ENCODE measurements at places on chromosomes 11 and 22.
A peak's percentile ranks its signal among the peaks of the same experiment; 100 is the strongest.

DNA sequence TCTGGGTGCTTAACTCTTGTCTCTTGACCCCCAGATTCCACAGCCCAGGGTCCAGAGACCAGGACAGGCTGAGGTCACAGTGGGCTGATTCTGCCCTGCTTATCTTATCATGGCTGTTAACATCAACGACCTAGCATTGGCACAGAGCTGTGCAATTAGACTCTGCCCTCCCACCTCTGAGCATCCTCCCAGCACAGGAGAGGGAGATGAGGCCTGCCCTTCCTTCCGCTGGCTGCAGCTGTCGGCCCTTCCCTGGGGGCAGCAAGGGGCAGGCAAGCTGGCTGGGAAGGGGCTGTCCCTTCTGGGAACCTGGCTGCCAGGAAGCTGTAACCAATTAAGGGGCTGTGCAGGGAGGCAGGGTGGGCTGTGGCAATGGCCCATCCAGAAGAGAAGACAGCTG, 22.5 kb downstream of the LRRC10B start:
- DNase-seq = no peak

- no peak for DNase-seq
These were observed 128.2 kb downstream of the PHF21B start for GRCh38 chr22:44881624-44882023.

- DNase-seq = peak; percentile 53
These were observed 45.9 kb downstream of the ZNF143 start for GRCh38 chr11:9506489-9507276.

DNA sequence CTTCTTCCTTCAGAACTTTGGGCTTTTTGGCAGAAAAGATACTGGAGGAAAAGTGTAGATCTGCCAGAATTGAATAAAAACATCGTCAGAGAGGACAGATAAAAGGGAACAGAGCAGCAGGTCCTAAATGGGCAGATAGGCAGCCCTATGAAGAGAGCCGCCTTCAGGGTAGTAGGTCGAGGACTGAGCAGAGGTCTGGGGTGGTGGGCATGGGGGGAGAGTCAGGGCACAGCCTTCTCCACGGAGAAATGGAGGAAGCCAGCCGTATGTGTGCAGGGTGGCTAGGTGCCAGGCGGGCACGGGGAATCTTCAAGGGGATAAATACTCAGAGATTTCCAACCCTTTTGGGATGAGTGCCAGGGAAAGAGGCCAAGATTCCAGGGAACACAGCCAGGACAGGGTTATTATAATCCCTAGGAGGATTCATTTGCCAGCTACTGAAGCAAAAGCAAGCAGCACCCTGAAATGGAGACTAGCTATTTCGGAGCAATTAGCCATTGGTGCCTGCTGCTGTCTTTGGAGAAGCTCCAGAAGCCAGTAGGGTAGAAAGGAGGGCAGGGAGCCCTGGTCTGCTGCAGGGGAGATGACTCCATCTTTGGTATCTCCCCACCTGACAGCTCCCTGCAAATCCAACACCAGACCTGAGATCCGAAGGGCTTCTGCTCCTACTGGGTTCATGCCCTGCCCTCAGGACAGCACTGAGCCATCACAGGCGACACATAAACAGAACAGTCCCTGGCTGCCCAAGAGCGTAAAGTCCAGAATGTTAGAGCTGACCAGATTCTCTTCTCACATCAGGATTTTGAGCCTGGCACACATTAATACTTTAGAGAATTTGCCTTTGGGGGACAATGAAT, 174.5 kb upstream of the NTM start:
- DNase-seq = no peak

GRCh38 chr11:74485868-74486267, 7.7 kb downstream of the LIPT2 start:
- no peak for DNase-seq

DNA sequence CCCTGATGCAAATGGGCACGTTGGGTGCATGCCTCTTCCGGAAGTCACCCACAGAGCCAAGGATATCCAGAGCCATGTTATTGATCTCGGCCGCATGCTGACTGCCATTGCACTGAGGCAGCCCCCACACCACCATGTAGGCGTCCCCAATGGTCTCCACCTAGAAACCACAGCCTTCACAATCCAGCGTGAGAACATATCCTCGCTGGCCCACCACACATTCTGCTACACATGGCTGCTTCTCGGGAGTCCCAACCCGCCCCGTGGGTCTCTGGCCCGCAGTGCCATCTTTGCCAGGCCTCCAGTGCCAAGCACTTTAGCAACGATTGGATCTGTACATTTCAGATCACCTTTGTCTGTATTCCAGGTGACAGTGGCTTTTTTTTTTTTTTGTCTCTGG, 26.2 kb upstream of the LRRC32 start:
- no peak for DNase-seq

DNA sequence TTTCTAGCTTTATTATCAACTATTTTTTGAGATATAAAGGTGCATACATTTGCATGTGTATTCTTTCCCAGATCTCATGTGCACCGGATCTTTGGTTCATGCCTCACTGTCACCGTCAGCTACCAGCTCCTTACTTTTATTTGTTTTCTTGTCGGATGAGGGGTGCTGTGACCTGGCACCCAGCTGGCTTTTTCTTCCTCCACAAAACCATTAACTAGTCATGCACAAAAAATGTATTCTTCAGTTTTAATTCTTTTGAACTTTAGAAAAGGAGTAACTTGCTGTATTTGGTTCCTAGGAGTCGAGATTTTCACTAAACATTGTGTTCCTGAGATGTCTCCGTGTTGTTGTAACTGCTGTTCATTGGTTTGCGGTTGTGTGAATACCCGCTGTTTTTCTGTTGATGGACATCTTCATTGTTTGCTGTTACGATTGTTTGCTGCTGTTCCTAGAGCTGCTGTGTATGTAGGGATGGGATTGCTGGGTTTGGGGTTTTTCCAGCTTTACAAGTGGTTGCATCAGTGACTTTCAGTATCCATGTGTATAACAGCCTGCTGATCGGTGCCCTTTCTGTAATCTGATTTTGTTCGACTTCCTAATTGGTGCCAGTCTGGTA, 39.4 kb downstream of the MOV10L1 start:
- no peak for DNase-seq

DNA sequence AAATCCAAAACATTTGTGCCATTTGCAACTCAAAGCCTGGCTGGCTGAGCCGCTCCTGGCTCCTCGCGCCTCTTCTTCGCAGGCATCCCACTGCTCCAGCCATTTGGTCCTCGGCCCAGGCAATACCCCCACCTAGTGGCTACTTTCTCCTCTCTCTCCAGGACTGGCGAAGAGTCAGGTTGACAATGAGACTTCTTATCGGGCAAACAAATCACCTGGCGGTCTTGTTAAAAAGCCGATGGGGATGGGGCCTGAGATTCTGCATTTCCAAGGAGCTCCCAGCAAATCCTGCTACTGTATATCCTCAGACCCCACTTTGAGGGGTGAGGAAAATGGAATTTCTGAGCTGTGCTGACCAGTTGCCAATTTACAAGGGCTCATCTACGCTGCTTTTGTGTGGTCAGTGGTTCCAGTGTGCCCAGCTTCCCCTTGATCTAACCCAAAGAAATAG, 89.0 kb downstream of the ISX start:
- no peak for DNase-seq

DNA sequence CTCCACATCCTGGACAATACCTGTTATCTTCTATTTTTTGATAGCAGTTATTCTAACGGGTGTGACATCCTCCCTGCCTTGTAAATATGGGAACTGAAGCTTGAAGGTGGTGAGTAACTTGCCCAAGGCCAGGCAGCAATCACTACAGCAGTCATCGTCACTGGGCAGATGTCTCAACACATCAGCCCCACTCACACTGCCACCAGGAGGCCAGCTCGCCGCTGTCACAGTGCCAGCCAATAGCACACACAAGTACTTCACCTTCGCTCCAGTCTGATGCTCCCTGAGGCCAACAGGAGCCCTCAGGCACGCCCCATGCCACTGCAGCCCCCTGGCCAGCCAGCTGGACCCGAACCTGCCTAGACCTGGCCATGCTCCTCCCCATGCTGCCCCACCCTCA, 4.9 kb upstream of the TTLL1 start:
- no peak for DNase-seq

GRCh38 chr11:121291319-121291718, 1.3 kb upstream of the SC5D start:
- no peak for DNase-seq

GRCh38 chr22:49391436-49391835, 436.2 kb downstream of the BRD1 start:
- no peak for DNase-seq

GRCh38 chr11:97107604-97108003, 717.8 kb downstream of the JRKL start:
- DNase-seq = no peak

GRCh38 chr11:134669796-134670195, 257.8 kb upstream of the B3GAT1 start:
- no peak for DNase-seq

DNA sequence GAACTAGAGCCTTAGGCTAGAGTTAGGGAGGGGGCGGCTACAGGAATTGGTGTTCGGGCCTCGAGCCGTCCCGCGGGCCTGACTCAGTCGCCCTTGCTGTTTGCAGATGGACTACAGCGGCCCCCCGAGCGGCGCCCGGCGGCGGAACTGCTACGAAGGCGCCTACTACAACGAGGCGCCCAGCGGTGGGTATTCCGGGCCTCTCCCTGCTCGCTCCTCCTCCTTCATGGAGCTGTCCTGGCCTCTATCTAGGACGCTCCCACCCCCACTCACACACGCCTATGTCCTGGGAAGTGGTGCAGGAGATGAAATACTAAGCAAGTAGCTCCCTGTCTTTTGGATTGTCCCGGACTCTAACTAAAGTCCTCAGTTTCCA, 1.4 kb downstream of the MYOD1 start:
- DNase-seq = no peak

- DNase-seq = no peak
These were observed 239.8 kb upstream of the ARHGAP20 start for GRCh38 chr11:110951950-110952503.

- DNase-seq = no peak
These were observed 37.8 kb downstream of the PPP6R3 start for GRCh38 chr11:68498321-68498720.

DNA sequence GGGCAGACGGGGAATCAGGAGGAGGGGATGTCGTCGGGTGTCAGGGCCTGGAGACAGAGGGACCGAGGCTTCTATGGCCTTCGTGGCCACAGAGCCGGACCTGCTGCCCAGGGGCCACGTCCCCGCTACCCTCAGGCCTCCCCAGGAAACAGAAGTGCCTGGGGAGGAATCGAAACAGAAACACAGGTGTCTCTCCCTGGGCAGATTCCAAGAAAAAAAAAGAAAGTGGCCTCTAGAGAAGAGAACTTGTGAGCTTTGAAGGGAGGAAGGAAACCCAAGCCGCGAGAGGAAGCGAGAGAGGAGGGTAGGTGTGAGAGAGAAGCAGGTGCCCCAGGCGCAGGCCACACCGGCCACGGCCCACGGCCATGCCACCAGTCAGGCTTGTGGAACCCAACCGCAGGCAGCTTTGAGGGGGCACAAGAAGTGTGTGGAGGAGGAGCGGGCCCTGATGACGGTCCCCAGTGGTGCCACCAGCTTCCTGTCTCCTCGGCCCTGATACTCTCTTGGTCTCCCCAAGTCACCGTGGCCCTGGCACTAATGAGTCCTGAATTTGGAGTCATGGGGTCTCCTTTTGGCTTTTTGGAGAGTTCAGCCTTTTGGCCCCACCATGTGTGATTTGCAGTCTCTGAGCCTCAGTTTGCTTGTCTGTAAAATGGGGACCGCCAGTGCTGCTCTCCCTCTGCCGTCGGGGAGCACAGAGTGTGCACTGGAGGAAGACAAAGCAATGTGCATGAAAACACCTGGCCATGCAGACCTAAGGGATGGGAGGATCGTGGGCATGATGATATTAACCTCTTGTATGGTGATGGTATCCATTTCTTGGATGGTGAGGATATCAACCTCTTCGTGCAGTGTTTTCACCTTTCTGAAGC, 25.2 kb downstream of the LIF start:
- DNase-seq = no peak

DNA sequence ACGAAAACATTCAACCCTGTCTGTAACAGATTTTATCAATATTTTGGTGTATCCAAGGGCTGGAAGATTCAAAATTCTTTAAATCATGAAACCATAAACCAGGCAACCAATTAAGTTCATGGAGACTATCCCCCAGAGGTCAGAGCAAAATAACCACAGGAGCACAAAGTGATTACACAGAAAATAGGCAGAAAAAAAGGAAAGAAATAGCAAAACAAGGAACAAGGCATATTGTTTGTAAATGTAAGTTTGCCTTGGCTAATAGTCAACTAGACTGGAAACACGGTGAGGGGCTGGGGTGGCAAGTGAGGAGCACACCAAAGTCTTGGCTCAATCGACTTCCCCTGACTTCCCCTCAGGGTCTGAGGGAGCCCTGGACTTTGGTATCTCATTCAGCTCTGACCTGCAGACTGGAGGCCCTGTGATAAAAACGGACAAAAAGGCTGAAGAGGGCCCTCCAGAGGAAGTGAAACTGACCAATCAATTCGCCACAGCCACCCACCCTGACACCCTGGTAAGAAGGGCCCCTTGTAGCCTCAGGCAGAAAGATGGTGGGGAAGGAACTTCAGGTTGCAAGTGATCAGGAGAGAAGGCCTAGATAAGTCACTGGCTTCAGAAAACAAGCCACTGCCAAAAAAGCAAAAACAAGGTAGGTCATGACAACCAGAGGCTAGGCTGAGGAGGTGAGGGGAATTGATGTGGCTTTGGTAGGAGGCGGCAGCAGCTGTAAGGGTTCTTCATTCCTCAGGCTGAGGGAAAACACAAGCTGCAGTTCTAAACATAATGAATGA, 1.8 kb downstream of the SIK3 start:
- DNase-seq = no peak

DNA sequence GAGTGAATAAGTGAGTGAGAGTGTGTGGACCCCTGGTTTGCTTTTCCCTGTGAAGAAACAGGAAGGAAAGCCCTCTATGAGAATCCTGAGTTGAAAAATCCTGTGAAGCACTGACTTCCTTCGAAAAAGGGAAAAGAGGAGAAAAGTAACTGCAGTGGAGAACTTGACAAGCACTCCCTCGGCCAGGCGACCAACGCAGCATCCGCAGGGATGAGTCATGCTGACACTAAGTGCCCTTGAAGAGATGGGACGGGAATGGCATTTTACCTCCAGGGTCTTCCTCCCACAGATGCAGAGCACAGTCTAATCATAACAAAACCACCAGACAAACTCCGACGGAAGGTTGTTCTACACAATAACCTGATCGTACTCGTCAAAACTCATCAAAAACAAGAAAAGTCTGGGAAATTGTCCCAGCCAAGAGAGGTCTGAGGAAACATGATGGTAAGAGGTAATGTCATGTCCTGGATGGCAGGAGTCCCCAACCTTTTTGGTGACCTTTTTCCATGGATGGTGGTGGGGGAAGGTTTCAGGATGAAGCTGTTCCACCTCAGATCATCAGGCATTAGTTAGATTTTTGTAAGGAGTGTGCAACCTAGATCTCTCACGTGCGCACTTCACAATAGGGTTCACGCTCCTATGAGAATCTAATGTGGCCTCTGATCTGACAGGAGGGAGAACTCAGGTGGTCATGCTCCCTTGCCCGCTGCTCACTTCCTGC, 132.2 kb upstream of the B3GAT1 start:
- DNase-seq = no peak

GRCh38 chr11:346529-346928, 22.8 kb upstream of the B4GALNT4 start:
- DNase-seq = no peak

DNA sequence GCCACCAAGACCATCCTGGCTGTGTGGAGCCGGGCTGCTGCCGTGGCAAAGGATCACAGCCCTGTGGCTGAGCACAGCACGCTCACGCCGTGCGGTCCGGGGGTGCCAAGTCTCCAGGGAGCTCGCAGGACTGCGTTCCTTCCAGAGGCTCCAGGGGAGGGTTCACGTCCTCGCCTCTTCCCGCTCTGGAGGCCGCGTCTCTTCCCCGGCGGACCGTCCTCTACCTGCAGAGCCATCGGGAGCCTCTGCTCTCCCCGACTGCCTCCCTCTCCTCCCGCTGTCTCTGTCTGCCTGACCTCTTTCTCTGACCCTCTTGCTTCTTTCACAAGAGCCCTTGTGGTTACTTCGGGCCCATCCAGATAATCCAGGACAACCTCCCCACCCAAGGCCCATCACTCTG, 11.4 kb upstream of the MUC5AC start:
- no peak for DNase-seq

Measured in pulmonary artery endothelial cell (primary cell).